NCI-H1436 (cell line): ENCODE measurements at places on chromosomes 16 and 17.
A peak's percentile ranks its signal among the peaks of the same experiment; 100 is the strongest.

DNA sequence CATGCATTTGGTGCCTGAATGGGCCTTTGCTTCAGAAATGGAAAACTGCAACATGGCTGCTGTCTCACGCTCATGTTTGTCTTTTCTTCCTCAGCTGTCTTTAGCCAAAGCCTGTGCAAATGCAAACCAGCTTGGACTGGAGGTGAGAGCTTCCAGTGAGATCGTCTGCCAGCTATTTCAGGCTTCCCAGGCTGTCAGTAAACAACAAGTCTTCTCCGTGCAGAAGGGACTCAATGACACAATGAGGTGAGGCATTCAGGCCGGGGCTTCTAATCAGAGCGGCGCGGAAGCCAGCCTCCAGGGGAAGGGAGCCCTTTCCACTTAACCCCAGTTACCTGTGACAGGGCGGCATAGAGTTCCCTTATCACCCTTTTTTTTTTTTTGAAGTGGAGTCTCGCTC lies 14.3 kb downstream of the CCNF start:
- no peak for DNase-seq

- no peak for DNase-seq
Observed at GRCh38 chr16:84416407-84417321, 48.3 kb downstream of the ATP2C2 start.

GRCh38 chr16:56647641-56648431 lies 3.9 kb upstream of the MT1B start:
- no peak for DNase-seq

- DNase-seq: no peak
Observed at GRCh38 chr17:79252886-79253285, 178.3 kb downstream of the ENGASE start.

- no peak for DNase-seq
Observed at GRCh38 chr16:11089504-11090124, 145.2 kb downstream of the CLEC16A start.

DNA sequence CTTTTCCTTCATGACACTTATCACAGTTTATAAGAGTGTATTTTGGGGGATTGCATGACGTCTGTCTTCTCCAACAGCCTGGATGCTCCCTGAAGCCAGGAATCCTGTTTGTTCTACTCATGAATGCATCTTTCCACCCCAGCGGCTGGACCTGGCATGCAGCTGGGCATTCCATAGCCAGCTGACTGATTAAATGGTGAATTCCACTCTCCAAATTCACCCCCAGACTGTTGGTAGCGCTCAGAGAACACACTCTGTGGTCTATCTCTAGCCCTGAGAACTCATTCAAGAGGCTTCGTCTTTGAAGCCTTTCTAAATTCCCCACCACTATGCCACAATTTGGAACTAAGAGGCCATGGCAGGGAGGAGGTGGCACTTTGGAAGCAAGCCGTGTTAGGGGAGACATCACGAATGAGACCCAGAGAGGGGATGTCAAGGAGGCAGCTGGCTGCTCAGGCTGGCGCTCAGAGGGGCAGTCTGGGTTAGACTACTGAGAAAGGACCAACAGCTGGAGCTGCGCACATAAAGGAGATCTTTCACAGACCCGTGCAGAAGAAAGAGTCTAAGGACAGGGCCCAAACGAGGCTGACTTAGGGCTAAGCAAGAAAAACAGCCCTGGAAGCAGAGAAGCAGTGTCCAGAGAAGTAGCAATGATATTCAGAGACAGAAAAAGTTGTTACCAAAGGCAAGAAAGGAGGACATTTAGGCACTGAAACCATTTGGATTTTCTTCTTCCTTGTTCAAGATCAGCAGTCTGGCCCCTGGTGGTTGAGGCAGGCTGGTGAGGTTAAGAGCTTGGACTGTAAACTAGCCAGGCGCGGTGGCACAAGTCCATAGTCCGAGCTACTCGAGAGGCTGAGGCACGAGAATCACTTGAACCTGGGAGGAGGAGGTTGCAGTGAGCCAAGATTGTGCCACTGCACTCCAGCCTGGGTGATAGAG lies 42.4 kb upstream of the ZNF629 start:
- DNase-seq: no peak

DNA sequence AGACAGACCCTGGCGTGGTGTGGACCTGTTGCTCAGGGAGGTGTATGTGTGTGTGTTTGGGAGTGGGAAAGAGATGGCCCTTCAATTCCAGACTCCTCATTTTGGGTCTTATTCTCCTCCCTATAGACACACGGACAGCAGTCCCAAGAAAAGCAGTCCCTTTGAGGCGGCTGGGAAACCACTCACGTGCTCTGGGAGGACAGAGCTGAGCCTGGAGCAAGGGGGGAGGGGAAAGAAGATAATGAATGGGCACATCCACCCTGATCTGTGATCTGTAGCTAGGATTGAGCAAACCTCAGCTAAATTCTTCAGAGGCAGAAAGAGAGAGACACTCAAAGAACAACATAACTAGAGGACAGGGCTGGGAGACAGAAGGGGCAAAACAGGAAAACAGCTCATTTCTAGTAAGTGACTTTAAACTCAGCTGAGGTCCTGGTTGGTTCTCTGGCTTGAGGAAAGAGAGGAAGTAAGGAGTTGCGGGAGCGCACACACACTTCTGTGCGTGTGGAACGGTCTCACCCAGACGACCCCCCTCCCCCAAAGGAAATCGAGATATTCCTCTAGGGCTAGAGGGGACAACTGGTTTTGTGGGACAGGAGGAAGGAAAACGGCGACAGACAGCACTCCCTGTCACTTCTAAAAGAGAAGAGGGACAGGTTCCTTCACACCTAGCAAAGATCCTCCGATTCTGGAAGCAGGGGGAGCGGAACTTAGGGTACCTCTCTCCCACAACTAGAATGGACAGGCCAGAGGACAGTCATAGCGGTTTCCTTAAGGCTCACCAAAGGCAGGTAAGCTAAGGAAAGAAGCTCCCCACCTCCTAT lies 658 bp downstream of the RAB5C start:
- no peak for DNase-seq

GRCh38 chr16:57032931-57033330 lies 43.6 kb downstream of the NLRC5 start:
- no peak for DNase-seq

DNA sequence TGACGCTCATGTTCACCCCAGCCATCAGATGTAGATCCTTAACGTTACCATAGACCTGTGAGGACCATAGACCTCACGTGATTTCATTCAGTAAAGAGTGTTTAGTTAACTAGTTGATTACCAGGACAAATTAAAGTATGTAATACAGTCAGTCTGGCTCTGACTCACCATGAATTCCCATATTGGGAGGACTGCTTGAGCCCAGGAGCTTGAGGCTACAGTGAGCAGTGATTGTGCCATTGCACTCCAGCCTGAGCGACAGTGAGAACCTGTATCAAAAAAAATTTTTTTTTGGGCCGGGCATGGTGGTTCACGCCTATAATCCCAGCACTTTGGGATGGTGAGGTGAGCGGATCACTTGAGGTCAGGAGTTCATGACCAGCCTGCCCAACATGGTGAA lies 13.5 kb upstream of the FA2H start:
- DNase-seq: no peak

DNA sequence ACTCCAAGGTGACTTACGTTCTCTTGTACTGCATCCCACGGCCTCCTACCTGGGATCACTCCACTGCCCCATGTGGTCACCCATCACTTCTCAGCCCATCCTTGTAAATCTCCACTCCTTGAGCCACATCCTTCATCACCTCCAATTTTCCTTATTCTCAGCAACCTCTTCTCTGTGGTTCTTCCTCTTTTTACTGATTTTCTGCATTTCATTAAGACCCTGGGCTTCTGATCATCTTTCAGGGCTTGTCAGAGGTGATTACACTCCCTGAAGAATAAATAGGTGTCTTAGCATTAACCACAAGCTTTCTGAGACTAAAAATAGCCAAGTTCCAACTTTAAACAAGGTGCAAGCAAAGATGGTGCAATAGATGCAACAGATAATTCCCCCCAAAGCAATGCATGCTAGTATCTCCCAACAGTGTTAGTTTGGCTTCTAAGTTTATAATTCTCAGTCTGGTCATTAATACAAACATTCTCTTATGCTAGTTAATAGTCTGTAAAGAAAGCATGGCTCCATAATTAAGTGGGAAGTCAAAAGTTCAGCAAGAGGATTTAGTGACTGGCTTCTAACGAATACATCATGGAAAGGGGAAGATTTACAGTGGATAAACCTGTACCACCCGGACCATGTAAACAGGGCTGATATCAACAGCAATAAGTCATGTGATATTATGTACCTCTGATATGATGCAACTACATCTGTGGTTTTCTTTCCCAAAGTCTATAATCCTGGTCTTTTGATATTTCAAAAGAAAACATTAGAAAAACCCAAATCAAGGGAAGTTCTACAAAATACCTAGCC lies 47.4 kb upstream of the FOXJ1 start:
- no peak for DNase-seq

- DNase-seq: no peak
Observed at GRCh38 chr17:64055183-64056142, 35.0 kb upstream of the ICAM2 start.

DNA sequence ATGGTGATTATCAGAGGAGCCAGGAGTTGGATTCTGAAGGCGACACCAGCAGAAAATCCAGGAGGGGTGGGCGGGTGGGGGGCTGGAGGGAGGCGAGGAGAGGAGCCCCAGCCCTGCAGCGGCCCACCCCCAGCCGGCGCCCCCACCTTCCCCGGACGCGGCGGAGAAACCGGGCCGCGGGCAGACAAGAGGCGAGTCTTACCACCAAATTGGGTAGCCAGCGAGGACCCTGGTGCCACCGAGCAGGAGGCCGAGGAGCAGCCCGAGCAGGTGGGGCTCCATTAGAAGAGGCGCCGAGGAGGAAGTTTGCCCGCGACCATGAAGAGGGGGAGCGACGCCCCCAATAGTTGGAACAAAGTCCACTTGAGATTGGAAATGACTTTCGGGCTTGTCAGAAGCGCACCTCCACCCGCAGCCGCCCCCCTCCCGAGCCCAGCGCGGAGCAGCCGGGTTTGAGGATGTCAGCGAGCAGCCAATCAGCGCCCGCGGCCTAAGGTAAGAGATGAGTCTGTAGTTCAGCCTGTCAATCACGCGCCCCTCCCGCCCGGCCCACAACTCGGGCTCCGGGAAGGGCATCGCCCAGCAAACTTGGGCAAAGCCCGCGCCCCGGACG lies at the start of gene WNT3:
Gene WNT3, minus strand, starts transcription at position 377 of the 613 bp plus-strand sequence. Its CDS starts 95 bp downstream, at position 282.
- DNase-seq: peak; percentile 50

GRCh38 chr17:8022360-8023003 lies 16.4 kb upstream of the ALOX15B start:
- DNase-seq: no peak

GRCh38 chr17:27995554-27995953 lies 46.9 kb upstream of the NLK start:
- no peak for DNase-seq

GRCh38 chr16:23847948-23848347 lies 12.2 kb downstream of the PRKCB start:
- no peak for DNase-seq

DNA sequence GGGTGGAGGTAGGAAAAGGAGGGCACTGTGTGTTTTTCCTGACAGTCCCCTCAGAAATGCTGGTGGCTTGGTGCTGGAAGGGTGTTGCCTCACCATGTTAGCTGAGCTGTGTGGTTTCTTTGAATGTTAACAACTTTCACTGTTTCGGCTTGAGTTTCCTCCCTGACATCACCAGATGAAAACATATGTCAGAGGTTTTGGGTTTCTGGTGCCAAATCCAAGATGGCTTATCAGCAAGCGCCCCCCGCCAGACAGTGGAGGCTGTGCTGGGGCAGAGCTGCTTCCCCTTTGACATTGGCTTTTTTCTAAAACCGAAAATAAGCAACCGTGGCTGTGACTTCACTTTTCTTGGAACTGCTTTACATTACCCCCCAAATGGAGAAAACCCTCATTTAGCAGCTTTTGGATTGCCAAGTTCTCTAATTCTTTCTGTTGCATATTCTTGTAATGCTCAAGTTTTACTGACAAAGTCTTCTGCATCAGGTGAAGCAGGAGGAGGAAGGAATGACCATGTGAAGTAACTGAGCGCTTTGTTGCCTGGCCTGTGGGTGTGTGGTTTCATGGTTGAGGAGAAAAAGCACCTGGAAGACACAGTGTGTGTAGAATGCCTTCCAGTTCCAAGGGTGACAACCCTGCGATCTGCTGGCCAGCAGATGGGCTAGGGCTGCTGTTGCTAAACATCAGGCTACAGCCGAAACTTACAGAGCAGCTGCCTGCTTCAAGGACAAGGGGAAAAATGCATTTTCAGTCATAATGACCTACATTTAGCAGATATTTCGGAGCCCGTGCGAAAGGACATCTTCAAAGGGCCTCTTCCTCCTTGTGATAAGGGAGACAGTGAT lies 9.7 kb downstream of the RMI2 start:
- no peak for DNase-seq

DNA sequence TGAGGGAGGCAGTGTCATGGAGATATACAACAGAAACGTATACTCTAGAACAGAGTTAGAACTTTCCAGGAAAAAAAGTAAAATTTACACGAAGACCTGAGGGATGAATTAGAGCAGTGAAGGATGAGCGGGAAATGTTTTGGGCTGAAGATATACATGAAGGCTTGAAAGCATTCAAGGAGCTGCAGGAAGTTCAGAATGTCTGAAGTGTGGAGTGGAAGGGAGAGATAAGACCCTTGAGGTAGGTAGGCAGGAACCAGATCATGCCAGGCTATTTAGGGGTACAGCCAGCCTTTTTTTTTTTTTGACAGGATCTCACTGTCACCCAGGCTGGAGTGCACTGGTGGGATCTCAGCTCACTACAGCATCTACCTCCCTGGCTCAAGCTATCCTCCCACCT lies 3.2 kb upstream of the NLK start:
- no peak for DNase-seq

GRCh38 chr17:68732301-68732749 lies 131.2 kb upstream of the FAM20A start:
- DNase-seq: no peak

DNA sequence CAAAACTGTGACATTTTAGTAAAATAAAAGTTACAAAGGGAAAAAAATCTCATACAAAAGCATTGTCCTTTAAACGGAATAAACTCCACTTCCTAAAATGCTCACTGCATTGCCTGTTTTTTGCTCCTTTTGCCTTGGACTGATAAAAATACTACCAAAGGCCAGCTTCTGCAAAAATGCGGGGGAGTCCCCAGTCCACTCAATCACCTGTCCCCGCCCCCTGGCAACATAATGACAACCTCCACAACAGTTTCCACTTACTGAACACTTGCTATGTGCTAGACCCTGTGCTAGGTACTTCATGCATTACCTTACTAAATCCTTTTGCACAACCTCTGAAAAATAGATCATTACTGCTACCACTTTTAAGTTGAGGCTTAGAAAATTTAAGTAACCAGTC lies 172.7 kb upstream of the CCL2 start:
- no peak for DNase-seq

DNA sequence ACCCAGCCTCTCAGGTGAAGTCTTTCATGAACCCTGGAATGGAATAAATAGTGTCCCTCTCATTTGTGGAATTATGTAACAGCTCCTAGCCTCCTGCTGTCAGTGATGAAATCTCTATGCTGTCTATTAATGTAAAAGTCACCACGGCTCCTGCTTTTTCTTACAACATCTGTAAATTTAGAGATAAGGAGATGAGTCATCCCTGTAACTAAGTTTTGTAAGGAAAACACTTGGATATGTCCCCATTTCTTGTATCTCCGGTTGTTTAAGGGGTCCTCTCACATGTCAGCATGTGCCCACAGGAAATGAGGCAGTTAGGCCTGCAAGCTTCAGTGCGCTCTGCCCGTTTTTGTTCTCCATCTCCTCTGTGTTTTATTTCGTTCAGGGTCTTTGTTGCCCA lies 2.8 kb upstream of the NAT9 start:
- no peak for DNase-seq

GRCh38 chr16:54928016-54928356 lies 2.7 kb upstream of the IRX5 start:
- no peak for DNase-seq

- no peak for DNase-seq
Observed at GRCh38 chr17:40539711-40540411, 25.4 kb downstream of the CCR7 start.

GRCh38 chr17:18105595-18105994 lies 3.0 kb upstream of the MYO15A start:
- DNase-seq: no peak
